ENCODE measurements at places on chromosomes 7 and 10. TPM values are rescaled to one million over a fixed set of nuclear protein-coding genes. Genes with fewer than 3 reads are reported as not detected.

GRCh38 chr7:143048827-143049226 lies 3.3 kb upstream of the OR6V1 start:
- no peaks in the 10 kb centered on the region for H3K36me3 ChIP-seq
- H3K4me3 ChIP-seq = no peak overlapping the region
- no peak overlapping the region for H3K27ac ChIP-seq
- no peak for DNase-seq

- H3K27me3 ChIP-seq = no peaks in the 10 kb centered on the region
- H3K27ac ChIP-seq = no peak overlapping the region
- H3K4me1 ChIP-seq = no peaks in the 10 kb centered on the region
- H3K36me3 ChIP-seq = peaks cover 9% of the 10 kb centered on the region
- DNase-seq = no peak
- H3K4me3 ChIP-seq = no peak overlapping the region
Measured at GRCh38 chr7:2993868-2994267, 49.8 kb downstream of the CARD11 start.

DNA sequence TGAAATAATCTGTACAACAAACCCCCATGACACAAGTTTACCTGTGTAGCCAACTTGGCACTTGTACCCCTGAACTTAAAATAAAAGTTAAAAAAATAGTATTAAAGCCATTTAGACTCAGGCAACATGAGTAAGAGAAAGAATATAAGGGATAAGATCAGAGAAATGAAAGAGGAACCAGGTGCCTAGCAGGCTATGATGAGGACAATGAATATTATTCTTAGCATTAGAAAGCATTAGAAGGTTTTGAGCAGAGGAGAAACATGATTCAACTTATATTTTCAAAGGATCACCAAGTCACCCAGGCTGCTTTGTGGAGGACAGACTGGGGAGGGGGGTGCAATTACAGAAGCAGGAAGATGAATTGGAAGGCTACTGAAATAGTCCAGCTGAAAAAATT lies 48.1 kb upstream of the TES start:
- no peaks in the 10 kb centered on the region for H3K36me3 ChIP-seq
- no peaks in the 10 kb centered on the region for H3K27me3 ChIP-seq
- H3K4me3 ChIP-seq = no peak overlapping the region
- H3K4me1 ChIP-seq = peaks cover 3% of the 10 kb centered on the region
- no peak for DNase-seq

DNA sequence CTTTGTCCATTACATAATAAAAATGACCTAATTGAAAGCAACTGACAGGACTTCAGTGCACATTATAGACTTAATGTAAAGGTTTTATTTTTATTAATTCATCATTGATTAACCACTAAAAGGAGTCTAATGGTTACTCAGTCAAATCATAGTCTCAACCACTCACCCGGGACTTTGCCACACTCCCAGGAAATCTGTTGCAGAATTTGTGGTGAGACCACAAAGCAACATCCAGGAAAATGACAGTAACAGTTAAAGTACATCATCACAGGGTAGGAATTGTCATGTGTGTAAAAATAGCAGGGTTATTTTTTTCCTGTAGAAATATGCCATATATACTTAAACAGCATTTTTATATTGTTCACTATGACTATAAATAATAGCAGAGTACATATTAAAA lies 6.3 kb upstream of the HGF start:
- no peaks in the 10 kb centered on the region for H3K36me3 ChIP-seq
- H3K27ac ChIP-seq = no peak overlapping the region
- H3K4me3 ChIP-seq = no peak overlapping the region
- H3K27me3 ChIP-seq = no peaks in the 10 kb centered on the region

DNA sequence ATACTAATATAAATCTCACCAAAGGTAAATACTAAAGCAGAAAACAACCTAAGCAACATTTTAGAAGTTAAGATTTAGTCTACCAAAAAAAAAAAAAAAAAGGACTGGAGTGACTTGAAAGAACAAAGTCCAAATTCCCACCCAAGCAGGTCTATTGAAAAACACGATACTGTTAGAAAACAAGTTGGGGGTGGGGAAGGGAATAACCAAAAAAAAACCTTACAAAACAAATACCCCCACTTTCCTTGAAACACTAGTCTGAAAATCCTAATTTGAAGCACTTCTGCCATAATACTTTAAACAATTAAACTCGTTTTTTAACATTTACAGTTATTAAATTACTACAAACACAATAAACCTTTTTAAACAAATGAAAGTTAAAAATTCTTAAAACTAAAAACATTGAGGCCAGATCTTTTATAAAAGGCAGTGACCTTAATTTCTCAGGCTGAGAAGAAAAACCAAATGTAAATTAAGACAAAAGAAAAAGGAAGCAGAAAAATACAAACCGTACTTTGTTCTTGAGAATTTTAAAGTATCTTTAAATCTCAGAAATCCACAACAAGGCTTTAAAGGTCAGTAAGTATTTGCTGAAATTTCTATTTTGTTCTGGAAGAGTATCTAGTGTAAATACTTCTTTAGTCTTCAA lies 135.1 kb downstream of the NRBF2 start:
- no peak for DNase-seq
- no peaks in the 10 kb centered on the region for H3K36me3 ChIP-seq
- no peaks in the 10 kb centered on the region for H3K27me3 ChIP-seq
- H3K4me1 ChIP-seq = peaks cover 26% of the 10 kb centered on the region

- no peak overlapping the region for H3K27ac ChIP-seq
- H3K27me3 ChIP-seq = peaks cover 14% of the 10 kb centered on the region
- DNase-seq = no peak
- no peak overlapping the region for H3K4me3 ChIP-seq
- no peaks in the 10 kb centered on the region for H3K36me3 ChIP-seq
Measured at GRCh38 chr10:71094712-71095390, 117.5 kb upstream of the UNC5B start.

GRCh38 chr7:93948106-93948505 lies 26.6 kb downstream of the GNG11 start:
- H3K27ac ChIP-seq = no peak overlapping the region
- no peak overlapping the region for H3K4me3 ChIP-seq
- H3K36me3 ChIP-seq = no peaks in the 10 kb centered on the region
- H3K27me3 ChIP-seq = no peaks in the 10 kb centered on the region
- DNase-seq = no peak

GRCh38 chr10:106551501-106552062 lies 612.9 kb downstream of the SORCS1 start:
- no peaks in the 10 kb centered on the region for H3K4me1 ChIP-seq
- H3K27me3 ChIP-seq = no peaks in the 10 kb centered on the region
- no peak for DNase-seq
- H3K4me3 ChIP-seq = no peak overlapping the region
- no peaks in the 10 kb centered on the region for H3K36me3 ChIP-seq

- no peaks in the 10 kb centered on the region for H3K4me1 ChIP-seq
- no peak overlapping the region for H3K4me3 ChIP-seq
- DNase-seq = no peak
- H3K27me3 ChIP-seq = no peaks in the 10 kb centered on the region
- no peak overlapping the region for H3K27ac ChIP-seq
- H3K36me3 ChIP-seq = no peaks in the 10 kb centered on the region
Measured at GRCh38 chr7:113230691-113231090, 112.3 kb upstream of the SMIM30 start.

- no peak overlapping the region for H3K27ac ChIP-seq
- no peaks in the 10 kb centered on the region for H3K4me1 ChIP-seq
- H3K36me3 ChIP-seq = no peaks in the 10 kb centered on the region
- no peaks in the 10 kb centered on the region for H3K27me3 ChIP-seq
- no peak for DNase-seq
Measured at GRCh38 chr7:30365621-30366020, 81.2 kb downstream of the ZNRF2 start.

DNA sequence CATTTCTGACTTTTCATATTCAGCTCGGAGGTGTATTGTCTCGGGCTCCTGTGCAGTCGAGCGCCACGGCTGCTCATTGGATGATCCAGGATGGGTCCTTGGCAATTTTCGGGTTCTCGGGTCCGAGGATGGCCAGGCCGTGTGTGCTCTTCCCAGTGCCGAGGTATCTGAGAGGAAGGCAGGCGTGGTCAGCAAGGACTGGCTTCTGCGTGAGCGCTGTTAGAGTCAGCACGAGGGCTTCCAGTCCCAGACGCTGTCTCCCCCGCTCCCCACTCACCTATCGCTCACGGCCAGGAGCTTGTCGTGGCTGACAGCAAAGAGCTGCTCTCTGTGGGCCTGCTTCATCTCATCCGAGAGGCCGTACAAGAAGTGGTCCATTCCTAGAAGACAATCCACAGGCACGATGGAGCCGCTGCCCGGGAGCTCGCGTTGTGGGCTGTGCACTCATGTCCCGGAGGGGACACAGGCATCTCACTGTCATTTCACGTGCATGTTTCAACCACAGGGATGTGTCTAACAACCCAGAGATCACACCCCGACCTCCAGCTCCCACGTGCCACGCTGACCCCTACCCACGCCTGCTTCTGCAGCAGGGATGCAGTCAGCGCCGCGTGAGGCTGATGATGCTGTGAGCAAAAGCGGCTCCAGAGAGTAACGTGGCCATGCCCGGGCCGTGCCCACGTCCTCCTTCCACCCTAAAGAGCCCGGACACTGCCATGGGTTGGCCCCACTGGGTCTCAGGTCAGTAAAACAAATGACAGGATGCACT lies 34.4 kb downstream of the PITRM1 start:
- no peak for DNase-seq
- H3K4me3 ChIP-seq = no peak overlapping the region
- no peaks in the 10 kb centered on the region for H3K4me1 ChIP-seq
- H3K36me3 ChIP-seq = peaks cover 72% of the 10 kb centered on the region
- H3K27me3 ChIP-seq = no peaks in the 10 kb centered on the region

DNA sequence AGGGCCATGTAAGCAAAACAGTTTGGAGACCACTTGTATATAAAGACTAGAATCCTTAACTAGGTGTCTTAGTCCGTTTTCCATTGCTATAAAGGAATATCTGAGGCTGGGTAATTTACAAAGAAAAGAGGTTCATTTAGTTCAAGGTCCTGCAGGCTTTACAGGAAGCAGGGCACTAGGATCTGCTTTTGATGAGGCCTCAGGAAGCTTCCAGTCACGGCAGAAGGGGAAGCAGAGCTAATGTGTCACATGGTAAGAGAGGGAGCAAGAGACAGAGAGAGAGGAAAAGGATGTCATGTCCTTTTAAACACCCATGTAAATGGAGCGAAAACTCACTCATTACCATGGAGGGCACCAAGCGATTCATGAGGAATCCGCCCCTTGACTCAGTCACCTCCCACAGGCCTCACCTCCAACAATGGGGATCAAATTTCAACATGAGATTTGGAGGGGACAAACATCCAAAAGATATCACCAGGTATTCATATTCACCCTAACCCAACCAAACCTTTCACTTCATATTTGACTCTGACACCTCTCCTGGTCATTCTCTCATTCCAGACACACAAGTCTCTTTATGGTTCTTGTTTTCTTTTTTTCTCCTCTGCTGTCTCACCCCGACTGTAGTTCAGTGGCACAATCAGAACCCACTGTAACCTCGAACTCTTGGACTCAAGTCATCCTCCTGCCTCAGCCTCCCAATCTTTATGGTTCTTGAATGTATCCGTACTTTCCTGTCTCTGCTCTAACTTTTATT lies 30.1 kb upstream of the ASAH2 start:
- no peaks in the 10 kb centered on the region for H3K36me3 ChIP-seq
- no peak overlapping the region for H3K4me3 ChIP-seq
- no peaks in the 10 kb centered on the region for H3K4me1 ChIP-seq

DNA sequence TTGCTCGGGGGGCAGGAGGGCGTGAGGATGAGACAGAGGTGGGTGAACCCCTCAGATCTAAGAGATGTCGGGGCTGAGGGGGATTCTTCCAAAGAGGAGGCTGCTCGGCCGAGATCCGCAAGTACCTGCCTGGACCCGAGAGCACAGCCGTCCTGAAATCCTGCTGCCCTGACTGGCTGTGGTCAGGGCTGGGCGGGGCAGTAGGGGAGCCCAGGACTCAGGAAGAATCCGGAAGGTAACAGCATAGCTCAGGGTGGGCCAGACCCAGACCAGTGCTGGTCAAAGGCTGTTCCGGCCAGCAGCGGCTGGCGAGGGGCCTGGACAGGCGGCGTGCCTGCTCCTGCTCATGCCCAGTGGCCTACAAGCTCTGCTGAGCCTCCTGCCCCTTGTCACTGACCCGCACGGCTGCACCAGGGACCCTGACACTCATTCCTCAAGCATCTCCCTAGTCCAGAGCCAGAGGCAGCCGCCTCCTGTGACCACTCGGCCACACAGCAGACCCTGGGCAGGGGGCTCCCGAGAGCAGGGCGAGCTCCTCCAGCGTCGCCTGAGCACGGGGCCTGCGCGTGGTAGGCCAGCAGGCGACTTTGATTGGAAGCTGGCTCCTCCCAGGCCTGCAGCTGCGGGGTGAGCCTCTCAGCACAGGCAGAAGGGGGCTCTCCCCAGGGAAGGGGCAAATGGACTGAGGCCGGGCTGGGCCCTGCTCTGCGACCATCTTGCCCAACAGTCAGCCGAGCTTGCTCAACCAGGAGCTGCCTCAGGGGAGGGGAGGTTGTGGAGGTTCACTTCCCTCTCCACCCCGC lies 3.1 kb upstream of the ADAP1 start:
- peaks cover 8% of the 10 kb centered on the region for H3K4me1 ChIP-seq
- H3K36me3 ChIP-seq = no peaks in the 10 kb centered on the region
- no peak overlapping the region for H3K4me3 ChIP-seq
- no peak overlapping the region for H3K27ac ChIP-seq

DNA sequence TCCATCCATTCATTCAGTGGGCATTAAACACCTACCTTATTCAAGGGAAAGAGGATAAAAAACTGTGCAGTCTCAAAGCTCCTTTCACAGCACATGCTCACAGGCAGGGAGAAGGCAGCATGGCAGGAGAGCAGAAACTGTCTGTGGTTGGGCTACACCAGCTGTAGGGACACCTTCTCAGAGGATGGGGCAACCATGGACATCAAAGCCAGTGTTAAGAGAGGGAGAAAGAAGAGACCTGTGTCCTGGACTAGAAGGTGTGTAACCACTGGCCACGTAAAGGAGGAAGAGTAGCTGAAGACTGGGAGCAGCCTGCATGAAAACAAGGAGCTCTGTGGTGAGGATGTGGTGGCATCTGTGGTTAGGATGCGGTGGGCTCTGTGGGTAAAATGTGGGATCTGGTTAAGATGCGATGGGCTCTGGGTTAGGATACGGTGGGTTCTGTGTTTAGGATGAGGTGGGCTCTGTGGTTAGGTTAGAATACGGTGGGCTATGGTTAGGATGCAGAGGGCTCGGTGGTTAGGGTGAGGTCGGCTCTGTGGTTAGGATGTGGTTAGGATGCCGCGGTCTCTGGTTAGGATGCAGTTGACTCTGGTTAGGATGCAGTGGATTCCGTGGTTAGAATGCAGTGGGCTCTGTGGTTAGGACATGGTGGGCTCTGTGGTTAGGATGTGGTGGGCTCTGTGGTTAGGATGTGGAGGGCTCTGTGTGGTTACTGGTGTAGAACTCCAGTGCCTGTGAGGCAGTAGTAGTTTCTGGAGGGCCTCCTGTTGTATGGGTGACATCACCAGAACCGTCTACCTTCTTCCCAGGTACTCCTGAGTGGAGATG lies 197.6 kb downstream of the WDR37 start:
- peaks cover 35% of the 10 kb centered on the region for H3K4me1 ChIP-seq
- H3K27ac ChIP-seq = no peak overlapping the region
- no peak for DNase-seq
- no peaks in the 10 kb centered on the region for H3K36me3 ChIP-seq
- H3K27me3 ChIP-seq = peaks cover 11% of the 10 kb centered on the region

BEND7 gene
- total RNA-seq = not detected

PANK1 gene
- total RNA-seq = 3.7 TPM

NODAL gene
- total RNA-seq = not detected

HOXA3 gene
- not detected for total RNA-seq
